ENCODE measurements at places on chromosomes 11 and 22. TPM values are rescaled to one million over a fixed set of nuclear protein-coding genes. Genes with fewer than 3 reads are reported as not detected.

The MISFA gene
- total RNA-seq: 3.2 TPM

The OR4D5 gene
- not detected for total RNA-seq

The TRIM44 gene
- 32.9 TPM for total RNA-seq

- DNase-seq: no peak
Measured at GRCh38 chr22:30837531-30837930, 131.0 kb downstream of the MORC2 start.

GRCh38 chr11:119504371-119504770, 81.4 kb upstream of the THY1 start:
- no peak for DNase-seq

- DNase-seq: no peak
Measured at GRCh38 chr11:72257570-72257969, 13.6 kb upstream of the PHOX2A start.

The OR8A1 gene
- total RNA-seq: not detected

The GRIA4 gene
- total RNA-seq: 17.9 TPM

DNA sequence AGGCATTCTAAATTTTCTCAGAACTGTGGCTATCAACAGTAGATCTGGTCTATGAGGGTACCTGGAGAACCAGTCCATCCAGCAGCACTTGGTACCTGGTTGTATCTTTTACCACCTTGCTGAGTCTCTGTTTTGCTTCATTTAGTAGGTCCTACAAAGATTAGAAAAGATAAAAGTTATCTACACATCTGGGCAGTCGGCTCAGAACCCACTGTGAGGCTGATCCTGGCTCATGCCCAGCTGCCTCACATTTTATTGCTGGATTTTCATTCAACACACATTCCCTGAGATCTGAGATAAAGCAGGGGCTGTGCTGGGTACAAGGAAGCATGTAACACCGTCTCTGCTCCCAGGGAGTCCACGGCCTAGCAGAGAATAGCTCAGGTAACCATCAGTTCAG, 27.5 kb downstream of the ATP6V1E1 start:
- no peak for DNase-seq

The TPBGL gene
- total RNA-seq: 0.60 TPM
